ENCODE measurements at places on chromosomes 12 and 14.

DNA sequence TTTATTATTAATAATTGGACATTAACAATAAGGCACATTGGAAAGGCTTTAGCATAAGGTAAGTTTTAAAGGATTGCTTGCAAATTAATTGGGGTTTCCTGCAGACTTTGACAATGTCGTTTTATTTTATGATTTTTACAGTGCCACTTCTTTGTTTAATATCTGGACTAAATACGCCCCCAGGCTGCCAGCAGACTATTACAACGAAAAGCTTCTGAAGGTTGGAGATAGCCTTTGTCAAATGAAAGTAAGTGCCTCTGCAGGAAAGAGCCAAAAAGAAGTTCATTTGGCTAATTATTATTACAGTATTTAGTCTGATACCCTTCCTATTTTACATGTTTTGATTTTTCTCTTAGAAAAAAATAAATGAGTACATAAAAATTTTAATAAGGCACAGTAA, 11.3 kb downstream of the CFAP54 start:
- no peak for DNase-seq

DNA sequence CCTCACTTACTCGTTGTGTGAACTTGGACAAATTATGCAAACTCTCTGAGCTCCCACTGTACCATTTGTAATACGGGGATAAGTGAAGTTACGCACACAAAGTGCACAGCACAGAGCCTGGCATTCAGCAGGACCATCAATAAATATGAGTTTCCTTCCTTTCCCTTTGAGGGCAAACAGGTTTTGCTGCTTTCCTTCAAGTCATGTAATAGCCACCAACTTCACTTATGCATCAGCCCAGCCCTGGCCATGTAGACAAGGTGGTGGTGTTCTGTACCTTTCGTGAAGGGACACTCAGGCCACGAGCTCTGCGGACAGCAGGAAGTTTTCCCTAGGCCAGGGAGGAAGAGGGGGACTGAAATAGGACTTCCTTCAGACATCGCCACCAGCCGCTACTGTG, 272.7 kb downstream of the CACNA1C start:
- no peak for DNase-seq

DNA sequence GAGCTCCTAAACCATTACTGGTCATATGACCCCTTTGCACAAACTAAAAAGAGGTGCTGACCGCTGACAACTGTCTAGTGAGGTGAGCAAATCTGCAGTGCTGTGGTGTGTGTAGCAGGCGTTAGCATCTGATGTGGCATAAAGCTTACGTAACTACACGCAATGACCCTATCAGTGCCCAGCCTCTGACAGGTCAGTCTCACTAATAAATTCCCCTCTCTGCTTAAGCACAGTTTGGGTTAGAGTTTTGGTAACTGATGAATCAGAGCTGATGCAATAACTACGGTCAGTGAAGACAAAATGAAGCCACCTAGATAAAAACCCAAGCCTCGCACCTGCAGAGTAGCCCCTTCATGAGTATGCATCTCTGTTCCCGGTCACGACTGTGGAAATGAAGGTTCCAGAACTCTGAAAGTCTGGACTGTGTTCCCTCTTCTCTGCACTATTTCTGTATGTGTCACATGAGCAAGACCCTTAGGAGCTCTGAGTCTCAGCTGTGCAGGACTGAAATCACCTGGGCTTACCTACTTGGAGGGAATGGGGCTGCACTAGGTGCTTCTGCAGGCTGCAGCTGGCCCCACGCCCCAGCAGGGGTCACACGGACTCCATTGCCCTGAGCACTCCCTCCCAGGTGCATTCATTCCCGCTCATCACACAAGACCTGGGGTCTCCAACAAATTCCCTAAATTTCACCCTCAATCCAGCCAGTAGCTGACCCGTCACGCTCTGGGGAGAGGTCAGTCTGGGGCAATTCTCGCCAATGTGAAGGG, 54.4 kb downstream of the RIMBP2 start:
- no peak for DNase-seq

DNA sequence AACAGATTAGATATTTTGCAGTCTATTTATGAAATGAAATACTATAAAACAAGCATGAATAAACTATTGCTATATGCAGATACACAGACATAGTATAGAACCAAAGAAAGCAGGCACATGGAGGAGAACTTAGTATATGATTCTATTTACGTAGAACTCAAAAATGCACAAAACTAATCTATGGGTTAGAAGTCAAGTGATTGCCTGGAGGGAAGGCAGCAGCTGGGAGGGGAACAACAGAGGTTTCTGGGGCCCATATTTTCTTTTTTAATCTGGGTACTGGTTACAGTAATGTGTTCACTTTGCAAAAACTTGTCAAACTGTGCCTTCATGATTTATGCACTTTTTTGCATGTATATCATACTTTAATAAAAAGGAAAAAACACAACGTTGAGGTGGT, 202.0 kb downstream of the BCAT1 start:
- DNase-seq, result no peak

GRCh38 chr12:112450725-112451124, 32.0 kb downstream of the PTPN11 start:
- DNase-seq, result no peak

GRCh38 chr14:32710231-32710671, 228.4 kb upstream of the NPAS3 start:
- DNase-seq, result no peak

Data from naive B cell (primary cell).